ENCODE measurements at places on chromosomes 6 and 20.

DNA sequence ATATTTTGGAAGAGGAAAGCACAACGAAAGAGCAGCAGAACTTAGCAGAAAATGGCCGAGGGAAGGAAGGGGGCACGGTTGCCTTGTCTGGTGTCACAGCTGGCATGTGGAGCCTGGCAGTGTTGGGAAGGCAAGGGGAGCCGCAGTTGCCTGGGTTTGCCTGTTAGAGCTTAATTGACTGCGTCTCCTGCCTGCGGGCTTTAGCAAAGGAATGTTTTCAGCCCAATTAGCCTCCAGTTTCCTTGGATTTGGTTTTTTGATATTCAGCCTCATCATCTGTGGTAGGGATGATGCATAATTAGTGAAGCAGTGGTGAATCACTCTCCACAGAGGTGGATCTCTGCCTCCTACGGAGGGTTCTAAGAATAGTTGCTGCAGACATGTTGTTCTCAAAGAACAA lies 832.6 kb downstream of the QKI start:
- DNase-seq = no peak

DNA sequence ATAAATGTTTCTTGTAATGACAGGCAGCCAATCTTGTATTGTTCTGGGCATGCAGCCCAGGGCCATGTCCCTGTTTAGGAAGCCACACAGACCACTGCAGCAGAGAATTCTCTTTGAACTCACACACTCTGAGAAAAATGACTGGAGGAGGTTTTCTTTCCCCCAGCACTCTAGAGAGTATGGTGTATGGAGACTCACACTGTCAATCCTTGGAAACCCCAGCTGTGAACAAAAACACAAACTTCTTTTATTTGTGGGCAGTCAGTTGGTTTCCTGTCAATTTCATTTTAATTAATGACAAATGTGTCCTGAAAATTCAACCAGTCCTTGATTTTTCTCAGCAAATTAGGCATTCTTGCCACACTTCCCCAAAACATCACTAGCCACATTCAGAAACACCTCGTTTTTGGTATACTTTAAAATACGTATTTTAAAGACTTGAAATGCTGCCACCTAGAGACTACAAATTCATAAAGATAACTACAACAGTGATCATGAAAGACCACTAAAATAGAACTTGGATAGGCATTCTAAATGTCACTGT lies 52.9 kb upstream of the UFL1 start:
- DNase-seq = peak; percentile 27

- no peak for DNase-seq
Measured at GRCh38 chr20:1904135-1904534, 8.9 kb downstream of the SIRPA start.

GRCh38 chr20:60055740-60056139 lies 97.5 kb downstream of the CDH26 start:
- DNase-seq = no peak

GRCh38 chr20:51382986-51383821 lies 159.3 kb downstream of the NFATC2 start:
- peak; percentile 35 for DNase-seq

DNA sequence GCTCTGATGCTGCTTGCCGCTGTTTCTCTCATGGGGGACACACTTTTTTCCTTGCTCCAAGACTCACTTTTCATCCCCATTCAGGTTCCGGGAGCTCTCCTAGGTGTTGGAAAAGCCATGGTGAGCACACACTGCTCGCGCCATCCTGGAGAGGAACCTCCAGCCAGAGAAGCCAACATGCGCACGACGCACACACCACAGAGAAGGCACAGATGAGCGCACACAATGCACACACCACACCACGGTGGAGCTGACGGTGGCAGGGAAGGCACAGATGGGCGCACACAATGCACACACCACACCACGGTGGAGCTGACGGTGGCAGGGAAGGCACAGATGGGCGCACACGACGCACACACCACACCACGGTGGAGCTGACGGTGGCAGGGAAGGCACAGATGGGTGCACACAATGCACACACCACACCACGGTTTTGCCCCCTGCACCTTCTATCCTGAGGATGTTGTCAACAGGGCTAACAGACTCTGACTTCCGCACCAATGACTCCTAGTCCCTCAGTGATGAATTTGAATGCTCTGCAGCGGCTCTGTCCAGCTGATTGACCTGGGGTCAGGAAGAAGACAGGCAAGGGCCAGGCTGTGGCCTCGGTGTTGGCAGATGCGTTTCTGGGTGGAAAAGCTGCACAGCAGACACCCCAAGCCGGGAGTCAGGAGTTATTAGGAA lies 154.7 kb downstream of the ERMARD start:
- DNase-seq = no peak

DNA sequence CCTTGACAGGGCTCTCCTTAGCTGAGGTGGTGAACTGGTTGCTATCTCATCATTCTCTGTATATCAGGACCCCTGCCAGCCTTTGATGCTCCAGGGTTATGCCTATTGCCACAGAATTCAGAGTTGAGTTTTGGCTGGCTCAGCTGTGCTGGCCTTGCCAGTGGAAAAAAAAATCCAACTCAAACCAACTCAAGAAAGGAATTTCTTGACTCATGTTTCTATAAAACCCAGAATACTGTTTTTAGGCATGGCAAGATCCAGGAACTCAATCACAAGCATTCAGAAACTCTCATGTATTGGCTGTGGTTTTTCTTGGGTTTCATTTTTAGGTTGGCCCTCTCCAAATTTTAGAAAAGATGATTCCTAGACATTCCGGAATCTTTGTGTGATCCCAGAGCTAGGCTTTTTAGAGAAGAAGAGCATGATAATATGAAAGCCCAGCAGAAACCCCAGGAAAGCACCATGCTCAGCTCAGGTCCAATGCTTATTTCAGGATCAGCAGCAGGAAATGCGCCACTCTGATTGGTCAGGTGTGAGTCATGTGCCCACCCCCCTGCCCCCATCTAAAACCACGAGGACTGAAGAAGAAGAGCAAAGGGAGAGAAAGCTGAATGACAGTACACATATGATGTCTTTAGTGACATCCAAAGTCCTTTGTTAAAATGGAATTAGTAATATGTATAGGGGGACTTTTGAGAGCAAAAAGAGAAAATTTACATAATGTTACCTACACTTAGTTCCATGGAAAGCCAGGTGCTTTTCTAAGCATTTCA lies 122.9 kb downstream of the RNF144B start:
- no peak for DNase-seq

GRCh38 chr20:23569570-23569969 lies 1.3 kb upstream of the CST9L start:
- no peak for DNase-seq

DNA sequence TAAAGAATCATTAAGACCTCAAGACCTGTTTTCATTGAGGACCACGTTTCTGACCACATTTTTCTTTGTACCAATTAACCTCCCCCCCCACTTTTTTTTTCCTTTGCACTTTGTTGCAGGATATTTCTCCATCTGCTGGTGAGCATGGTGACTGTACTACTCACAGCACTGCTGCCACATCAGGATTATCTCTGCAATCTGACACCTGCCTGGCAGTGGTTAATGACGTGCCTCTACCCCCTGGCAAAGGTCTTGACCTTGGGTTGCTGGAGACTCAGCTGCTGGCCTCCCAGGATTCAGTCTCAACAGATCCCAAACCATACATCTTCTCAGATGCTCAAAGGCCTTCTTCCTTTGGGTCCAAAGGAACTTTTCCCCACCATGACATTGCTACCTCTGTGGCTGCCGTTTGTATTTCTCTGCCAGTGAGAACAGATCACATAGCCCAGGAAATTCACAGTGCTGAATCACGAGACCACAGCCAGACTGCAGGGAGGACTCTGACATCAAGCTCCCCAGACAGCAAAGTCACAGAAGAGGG lies 46.6 kb upstream of the EDN3 start:
- no peak for DNase-seq

- DNase-seq = peak; percentile 65
Measured at GRCh38 chr6:24720131-24720603, 1.2 kb upstream of the C6orf62 start.

GRCh38 chr20:58818586-58819285 lies 32.0 kb downstream of the GNAS-AS1 start:
- DNase-seq = no peak

GRCh38 chr6:18203786-18204185 lies 48.6 kb downstream of the KDM1B start:
- DNase-seq = no peak

DNA sequence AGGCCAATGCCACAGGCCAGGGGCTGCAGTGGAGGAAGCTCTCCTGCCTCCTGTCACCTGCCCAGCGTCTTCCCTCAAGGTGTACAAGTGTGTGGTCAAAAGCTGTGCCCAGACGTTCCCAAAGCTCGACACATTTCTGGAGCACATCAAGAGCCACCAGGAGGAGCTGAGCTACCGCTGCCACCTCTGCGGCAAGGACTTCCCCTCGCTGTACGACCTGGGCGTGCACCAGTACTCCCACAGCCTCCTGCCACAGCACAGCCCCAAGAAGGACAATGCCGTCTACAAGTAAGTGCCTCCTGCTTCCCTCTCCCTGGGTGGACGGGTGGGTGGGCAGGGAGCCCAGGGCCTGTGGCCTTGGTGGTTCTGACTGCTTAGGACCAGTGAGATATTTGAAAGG lies 38.2 kb downstream of the ZNF341 start:
- DNase-seq = no peak

DNA sequence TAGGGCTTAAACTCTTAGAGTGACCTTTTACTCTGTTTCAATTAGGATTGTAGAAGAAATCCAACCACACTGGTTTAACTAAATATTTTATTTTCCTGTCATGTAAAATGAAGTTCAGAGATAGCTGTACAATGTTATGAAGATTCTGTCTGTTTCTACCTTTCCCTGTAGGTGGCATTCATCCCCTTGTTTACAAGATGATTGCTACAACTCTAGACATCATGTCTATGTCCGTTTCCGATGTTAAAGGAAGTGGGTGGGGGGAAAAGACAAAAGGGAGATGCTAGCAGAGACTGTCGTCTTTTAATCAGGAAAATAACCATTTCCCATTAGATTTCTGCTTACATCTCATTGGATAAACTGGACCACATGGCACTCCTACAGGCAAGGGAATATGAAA lies 30.9 kb upstream of the RIMS1 start:
- no peak for DNase-seq

DNA sequence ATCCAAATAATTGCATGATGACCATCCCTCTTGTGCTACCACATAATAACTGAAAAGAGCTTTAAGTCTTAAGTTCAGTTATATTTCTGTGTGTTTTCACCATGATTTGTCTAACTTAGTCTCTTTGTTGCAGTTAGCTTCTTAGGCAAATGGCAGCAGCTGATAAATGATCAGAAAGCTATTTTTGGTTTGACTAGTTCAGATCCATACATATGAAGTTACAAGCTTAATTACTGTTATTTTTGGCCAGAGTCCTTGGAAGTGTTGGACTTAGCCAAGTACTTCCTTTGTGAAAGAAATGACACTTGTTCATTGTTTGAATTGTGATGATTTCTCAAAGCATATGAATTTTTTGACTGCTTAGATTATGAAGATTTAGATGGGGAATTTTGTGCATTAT lies 54.2 kb downstream of the HIVEP1 start:
- no peak for DNase-seq

DNA sequence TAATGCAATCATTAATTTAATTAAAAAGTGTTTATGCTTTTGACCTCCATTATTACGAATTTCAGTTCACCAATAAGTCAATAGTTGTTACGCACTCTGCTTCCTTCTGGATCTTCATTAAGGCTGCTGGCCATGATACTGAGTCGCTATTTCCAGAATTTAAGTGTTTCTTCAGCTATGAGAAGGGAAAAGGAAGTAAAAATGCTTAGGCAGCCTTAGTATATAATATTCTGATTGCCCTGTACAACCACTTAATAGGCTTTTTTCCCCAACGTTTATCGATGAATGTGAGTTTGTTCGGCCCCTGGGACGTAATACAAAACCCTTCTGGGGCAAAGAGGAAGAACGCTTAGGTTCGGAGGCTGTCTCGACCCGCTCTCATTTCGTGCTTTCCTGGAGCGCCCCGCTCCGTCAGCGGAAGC lies 644 bp downstream of the OARD1 start:
- no peak for DNase-seq

DNA sequence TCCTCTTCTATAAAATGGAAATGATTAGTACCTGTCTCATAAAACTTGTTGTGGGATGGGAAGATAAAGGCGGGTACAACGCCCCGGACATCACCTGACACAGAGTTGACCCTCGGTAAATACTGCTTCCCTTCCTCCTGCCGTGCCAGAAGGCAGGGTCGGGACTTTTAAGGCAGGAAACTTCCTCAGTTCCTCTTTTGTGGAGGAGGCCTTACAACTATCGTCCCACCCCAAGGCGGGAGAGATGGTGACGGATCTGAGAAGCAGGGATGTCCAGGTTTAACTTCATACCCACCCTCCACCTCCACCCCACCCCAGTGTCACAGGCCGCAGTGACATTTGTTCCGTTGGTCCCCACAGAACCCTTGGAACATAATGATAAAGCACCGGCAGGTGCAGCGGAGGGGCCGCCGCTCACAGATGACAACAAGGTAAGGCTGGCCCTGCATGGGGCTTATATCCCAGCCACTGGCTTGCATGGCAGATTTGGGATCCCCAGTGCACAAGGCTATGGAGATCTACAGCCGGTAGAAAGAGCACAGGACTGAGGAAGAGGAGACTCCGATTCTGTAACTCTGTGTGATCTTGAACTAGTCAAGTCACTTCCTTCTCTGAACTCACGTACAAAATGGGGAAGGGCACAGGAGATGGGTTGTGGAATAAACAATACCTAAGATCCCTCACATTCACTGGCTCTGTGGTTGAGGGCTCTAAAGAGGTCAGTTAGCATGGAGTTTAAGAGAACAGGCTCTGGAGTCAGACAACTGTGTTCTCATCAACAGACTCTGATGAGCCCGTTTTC lies 764 bp downstream of the DNTTIP1 start:
- no peak for DNase-seq

DNA sequence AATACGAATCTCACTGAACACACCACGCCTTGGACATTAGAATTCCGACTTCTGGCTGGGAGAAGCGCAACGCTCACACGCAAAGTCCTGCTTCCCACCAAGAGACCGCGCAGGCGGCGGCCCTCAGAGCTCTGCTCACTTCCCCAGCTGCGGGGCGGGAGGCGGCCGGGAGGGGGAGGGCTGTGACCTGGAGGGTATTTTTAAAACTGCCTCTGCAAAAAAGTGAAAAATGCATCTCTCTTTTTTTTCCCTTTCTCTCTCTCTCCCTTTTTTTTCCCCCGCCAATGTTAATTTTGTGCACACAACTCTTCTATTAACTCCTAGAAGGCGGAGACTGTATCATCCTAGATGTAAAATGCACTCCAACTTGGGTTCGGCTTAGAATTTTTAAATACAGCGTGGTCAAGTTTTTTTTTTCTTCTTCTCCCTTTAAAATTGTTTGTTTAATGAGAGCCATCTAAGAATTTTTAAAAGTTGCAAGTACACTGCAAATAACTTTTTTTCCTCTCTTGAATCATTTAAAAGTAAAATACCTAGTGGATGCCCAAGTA lies 66.4 kb downstream of the STX11 start:
- no peak for DNase-seq

- DNase-seq = no peak
Measured at GRCh38 chr6:4640139-4640538, 136.1 kb upstream of the CDYL start.

GRCh38 chr6:84243240-84243639 lies 15.8 kb upstream of the CEP162 start:
- no peak for DNase-seq

- DNase-seq = no peak
Measured at GRCh38 chr20:3788685-3789155, 2.2 kb upstream of the CENPB start.

GRCh38 chr6:84220809-84221409 lies 6.5 kb downstream of the CEP162 start:
- no peak for DNase-seq

- DNase-seq = no peak
Measured at GRCh38 chr6:109023356-109023925, 71.2 kb downstream of the SESN1 start.

GRCh38 chr6:81238390-81238789 lies 514.1 kb downstream of the TENT5A start:
- DNase-seq = no peak

- no peak for DNase-seq
Measured at GRCh38 chr6:89924231-89924630, 30.0 kb downstream of the GJA10 start.
